Stimulated activated CD8-positive, alpha-beta memory T cell treated with anti-CD3 and anti-CD28 coated beads, Interleukin-7, amount 100 ng/mL, for 24 hours (primary cell): ENCODE measurements at places on chromosomes 5 and 9.

- DNase-seq, result no peak
Observed at GRCh38 chr9:130473566-130473965, 28.8 kb downstream of the ASS1 start.

DNA sequence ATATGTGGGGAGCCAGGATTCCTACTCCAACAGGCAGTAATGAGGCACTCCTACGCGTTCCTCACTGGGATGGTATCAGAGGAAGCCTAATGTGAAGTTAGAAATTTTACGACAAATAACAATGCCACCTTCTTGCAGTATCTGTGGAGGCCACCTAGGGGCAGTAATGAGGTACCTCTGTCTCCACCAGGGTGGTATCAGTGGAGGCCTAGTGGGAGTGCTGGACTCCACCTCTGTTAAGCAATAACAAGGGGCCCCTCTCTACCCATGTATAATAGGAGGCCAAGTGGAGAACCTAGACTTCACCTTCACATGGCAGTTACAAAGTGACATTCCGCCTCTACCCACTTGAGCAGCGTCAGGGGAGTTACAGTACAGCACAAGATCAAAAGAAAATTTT, 147.9 kb downstream of the PLPPR1 start:
- no peak for DNase-seq

GRCh38 chr9:112530751-112531205, 44.2 kb downstream of the KIAA1958 start:
- no peak for DNase-seq

- DNase-seq, result no peak
Observed at GRCh38 chr9:72149231-72149975, at the start of gene GDA. GDA (plus strand) TSS chr9:72149440; CDS start chr9:72149560, 120 bp downstream.

DNA sequence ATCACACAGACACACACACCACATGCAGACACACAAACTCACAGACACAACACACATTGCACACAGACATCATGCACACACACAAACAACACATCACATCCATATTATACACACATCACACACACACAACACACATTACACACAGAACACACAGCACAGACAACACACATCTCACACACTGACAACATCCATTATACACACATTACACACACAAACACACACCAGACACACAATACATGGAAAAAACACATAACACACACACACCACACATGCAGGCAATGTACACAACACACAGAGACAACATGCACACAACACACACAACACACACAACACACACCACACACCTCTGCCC, 4.8 kb upstream of the CCDC187 start:
- DNase-seq, result no peak

DNA sequence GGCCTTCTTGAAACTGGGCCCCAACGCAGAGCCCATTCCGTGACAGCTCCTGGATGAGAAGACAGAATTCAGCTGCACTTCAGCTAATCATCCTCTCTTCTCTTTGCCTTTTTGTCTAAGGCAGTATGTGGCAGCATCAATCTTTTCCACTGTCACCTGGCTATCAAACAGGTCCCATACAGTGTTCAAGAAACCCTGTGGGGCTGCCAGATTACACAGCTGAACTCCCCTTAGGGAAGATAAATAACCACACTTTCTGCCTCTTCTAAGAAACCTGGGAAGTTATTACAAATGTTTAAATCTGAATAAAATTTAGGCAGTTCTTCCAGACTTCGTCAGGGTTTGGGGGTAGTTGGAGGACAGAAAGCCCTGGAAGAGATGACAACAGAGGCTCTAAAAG, 61.0 kb downstream of the SPEF2 start:
- DNase-seq, result no peak

DNA sequence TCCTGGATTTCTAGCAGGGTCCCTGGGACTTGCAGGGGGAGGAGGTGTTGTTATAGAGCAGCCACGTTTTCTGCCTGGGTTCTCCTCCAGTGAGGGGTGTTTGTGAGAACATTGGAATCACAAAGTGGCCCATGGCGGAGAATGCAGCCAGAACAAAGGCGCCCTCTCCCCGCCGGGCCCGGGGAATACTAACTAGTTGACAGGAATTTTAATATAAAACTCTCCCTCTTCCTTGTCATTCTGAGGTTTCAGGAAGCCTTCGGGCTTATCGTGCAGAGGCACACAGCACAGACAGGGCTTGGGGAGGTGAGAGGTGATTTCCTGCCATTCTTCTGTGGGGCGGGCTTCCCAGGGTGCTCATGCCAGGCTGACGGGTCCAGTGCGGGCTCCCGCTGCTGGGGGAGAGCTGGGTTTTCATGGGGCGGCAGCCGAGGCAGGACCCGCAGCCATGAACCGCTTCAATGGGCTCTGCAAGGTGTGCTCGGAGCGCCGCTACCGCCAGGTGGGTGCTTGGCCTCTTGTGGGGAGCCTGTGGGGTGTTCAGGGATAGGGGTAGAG, 37.7 kb downstream of the RGS3 start:
- DNase-seq, result no peak

- DNase-seq, result no peak
Observed at GRCh38 chr5:5298068-5298633, 124.3 kb upstream of the ICE1 start.

GRCh38 chr5:168813184-168813968, 234.2 kb upstream of the PANK3 start:
- DNase-seq, result no peak

GRCh38 chr9:135993409-135993742, 32.2 kb upstream of the UBAC1 start:
- DNase-seq, result no peak

- no peak for DNase-seq
Observed at GRCh38 chr9:119195521-119195920, 173.7 kb downstream of the BRINP1 start.

DNA sequence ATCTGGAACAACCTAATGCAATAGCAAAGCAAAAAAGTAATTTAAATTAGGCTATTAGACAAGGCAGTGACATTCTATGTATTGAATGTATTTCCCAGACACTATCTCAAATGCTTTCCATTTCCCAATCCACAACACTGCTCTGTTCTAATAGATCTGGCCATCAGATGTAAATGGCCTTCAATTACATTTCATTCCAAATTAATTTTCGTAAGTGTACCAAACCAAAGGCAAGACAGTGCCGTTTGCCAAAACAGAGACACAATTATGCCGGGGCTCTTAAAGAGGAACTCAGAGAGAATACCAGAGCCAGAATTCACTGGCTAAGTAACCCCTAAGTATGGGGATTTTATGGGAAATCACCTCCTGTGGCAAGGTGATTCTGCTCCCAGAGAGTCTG, 63.1 kb downstream of the GNAQ start:
- no peak for DNase-seq

- DNase-seq, result no peak
Observed at GRCh38 chr9:114900942-114901802, 29.2 kb downstream of the TNFSF8 start.

DNA sequence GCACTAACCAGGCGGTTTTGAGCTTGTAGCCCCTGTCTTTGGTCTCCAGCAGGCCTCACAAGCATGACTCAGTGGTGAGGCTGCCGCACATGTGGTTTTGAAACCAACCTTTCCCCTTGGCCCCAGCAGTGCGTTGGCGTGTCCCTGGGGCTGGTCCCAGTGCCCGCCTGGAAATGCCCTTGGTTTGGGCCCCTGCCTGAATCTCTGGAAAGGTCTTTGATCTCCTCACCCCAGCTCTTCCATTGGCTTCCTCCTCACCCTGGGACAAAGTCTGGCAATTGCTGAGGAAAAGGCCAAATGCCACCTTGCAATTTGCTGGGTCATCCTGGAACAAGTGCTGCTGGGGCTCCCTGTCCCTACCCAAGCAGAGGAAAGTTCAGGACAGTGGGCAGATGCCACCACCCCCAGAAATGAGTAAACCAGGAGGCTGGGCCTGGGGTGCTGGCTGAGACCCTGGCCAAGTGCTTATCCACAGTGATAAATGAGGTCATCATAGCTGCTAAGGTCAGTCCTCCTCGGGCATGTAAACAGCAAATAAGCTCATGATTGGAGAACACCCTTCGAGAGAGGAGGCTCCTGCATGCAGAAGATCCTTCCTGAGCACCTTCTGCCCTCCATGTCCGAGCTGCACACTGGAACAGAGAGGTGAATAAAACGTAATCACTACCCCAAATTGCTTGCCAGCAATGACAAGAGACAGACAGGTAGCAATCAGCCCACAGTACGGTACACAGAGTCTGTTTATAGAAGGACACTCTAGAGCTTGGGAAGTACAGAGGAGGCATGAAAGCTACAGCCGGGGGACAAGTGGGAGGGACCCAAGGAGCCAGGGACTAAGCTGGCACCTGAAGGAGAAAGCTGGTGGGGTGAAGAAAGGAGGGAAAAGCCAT, 98.9 kb upstream of the CPEB4 start:
- no peak for DNase-seq

DNA sequence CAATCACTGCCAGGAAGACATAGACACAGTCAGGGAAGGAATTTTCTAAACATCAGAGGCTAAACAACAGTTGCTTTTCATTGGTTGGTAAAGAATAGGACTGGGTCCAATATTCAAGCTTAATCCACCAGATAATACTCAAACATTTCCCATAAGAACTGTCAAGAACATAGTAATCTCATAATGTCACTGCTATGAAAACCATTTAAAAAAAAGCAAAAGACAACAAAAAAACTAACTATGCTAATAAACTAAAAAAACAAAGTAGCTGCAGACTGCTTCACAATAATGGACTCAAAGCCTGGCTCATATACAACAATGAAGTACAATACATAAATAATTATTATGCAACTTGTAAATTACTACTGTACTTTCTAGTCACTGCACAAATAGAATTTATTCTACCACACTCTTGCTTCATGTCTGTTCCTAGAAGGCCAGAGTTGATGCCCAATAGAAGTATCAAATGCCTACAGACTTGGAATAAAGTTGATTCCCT, 148.7 kb downstream of the MLLT3 start:
- no peak for DNase-seq

- DNase-seq, result no peak
Observed at GRCh38 chr9:128304136-128304970, 17.9 kb downstream of the TRUB2 start.

GRCh38 chr9:83267741-83268140, 204.8 kb upstream of the RASEF start:
- no peak for DNase-seq

GRCh38 chr5:3606121-3606831, 10.6 kb downstream of the IRX1 start:
- DNase-seq, result no peak

GRCh38 chr5:74127381-74128320, 501.7 kb downstream of the ARHGEF28 start:
- DNase-seq, result no peak

GRCh38 chr5:80959768-80960442, at the start of gene RASGRF2:
RASGRF2 (plus strand) TSS chr5:80960363; CDS start chr5:80960739, 376 bp downstream.
- DNase-seq, result no peak

- DNase-seq, result no peak
Observed at GRCh38 chr9:15146268-15146700, 160.7 kb downstream of the TTC39B start.

- DNase-seq, result no peak
Observed at GRCh38 chr5:20353499-20353898, 365.5 kb upstream of the CDH18 start.

- no peak for DNase-seq
Observed at GRCh38 chr5:115977096-115977495, 14.8 kb downstream of the LVRN start.

DNA sequence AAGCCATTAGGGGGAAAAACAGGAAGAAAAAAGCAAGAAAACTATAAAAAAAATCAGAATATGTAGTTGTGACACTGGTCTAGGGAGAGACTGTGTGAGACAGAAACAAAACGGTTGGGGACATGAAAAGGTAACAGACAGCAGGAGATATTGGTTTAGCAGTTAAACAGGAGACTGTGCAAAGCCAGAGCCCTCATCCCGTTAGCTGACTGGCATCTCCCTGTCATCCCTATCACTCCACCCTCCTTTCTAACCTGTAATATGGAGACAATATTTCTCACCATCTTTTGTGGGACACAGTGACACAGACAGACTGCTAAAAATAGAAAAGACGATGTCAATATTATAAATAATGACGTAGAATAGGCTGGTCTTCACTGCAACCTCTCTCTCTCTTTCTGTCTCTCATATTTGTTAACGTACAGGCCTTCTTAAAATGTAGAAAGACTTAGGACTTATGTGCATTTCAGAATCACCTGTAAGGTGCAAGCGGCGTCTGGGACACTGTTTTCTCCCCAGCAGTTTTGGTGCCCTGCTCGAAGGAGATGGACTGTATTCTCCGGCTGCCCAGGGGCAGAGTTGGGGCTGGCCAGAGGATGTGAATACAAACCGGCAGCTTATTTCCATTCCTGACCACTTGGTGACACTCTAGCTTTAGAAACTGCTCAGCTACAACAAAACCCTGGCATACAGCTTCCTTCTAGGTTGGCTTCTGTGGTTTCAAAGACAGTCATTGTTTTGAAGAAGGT, 190.6 kb downstream of the MAT2B start:
- no peak for DNase-seq

- DNase-seq, result no peak
Observed at GRCh38 chr9:117073539-117074341, 341.1 kb downstream of the ASTN2 start.

DNA sequence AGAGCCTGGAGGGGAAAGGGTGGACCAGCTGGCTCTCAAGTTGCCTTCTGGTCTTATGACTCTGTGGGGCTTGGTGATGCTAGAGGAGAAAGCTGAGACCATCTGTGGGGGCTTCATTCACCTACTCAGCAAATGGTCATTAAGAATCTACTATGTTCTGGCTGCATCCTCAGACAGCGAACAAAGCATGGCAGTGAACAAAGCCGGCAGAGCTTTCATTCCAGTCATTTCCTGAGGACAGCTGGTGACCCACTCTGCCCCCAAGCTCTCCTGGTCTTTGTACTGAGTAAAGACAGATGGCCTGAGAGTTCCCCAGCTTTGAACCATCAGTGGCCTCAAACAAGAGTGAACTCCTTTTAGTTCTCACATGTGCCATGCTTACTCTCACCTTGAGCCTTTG, 48.0 kb downstream of the FGF1 start:
- DNase-seq, result no peak
